ENCODE measurements at places on chromosomes 7 and 10.
A peak's percentile ranks its signal among the peaks of the same experiment; 100 is the strongest.

- DNase-seq: no peak
These were observed 3.1 kb upstream of the ABCC2 start for GRCh38 chr10:99779335-99779734.

DNA sequence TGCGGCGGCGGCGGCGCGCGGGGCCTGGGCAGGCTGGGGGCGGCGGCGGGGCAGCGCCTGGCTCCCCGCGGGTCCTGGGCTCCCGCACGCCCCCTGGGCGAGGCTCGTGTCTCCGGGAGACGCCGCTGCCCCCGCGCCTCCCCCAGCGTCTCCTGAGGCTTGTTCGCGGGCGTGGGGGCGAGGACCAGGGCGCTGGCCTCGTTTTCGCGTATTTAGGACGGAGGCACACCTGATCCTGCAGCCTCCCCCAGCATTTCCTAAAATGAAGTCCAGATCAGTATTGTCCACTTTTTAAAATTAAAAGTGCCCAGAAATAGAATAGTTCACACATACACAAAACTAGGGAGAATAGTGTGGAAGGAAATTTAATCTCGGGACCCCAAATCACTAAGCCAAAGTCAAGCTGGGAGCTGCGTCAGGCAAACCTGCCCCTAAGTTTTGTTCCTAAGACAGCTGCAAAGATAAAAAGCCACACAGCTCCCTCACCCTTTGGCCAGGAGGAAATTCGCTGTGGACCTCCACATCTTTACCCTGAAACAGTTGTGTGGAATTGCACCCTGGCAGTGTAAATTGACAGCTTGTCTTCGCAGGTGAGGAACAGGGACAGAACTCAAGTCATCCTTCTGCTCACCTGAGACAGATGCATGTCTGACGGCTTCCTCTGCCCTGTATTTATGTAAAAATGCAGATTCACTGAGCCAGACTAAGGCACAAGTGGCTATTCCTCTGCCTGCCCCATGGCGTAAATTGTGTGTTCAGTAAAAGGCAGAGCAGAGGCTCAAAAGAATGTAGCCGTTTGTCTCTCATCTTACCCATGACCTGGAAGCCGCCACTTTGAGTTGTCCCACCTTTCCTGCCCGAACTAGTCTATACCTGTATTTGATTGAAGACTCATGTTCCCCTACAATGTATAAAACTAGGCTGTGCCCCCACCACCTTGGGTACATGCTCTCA, 740 bp downstream of the GALNT11 start:
- DNase-seq: no peak

DNA sequence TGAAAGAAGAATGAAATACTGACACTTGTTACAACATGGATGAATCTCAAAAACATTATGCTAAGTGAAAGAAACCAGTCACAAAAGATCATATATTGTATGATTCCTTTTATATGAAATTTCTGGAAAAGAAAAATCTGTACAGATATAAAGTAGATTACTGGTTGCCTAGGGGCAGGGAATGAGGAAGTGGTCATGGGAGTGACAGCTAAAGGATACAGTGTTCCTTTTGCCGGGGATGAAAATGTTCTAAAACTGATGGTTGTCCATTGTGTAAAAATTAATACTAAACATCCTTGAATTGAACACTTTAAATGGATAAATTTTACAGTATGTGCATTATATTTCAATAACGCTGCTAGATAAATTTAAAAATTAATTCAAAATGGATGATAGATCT, 25.1 kb downstream of the ALOX5 start:
- no peak for DNase-seq

DNA sequence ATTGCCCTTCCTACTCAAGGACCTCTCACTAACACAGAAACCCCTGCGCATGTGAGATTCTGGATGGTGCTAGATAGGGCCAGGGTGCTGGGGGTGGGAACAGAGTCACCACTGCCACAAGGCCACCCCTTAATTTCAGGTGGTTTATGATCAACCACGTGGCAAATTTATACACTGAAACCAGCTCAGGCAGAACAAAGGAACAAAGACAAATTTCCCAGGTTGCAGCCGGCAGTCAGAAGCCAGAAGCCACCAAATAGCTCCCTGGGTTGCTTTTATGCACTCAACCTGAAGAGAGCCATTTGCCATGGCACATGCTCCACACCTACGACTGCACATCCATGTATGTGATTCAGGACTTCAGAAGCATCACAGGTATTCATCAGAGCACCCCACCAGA, 2.5 kb downstream of the VOPP1 start:
- peak; percentile 49 for DNase-seq

GRCh38 chr10:80829562-80829961, 291.9 kb downstream of the SH2D4B start:
- DNase-seq: no peak

DNA sequence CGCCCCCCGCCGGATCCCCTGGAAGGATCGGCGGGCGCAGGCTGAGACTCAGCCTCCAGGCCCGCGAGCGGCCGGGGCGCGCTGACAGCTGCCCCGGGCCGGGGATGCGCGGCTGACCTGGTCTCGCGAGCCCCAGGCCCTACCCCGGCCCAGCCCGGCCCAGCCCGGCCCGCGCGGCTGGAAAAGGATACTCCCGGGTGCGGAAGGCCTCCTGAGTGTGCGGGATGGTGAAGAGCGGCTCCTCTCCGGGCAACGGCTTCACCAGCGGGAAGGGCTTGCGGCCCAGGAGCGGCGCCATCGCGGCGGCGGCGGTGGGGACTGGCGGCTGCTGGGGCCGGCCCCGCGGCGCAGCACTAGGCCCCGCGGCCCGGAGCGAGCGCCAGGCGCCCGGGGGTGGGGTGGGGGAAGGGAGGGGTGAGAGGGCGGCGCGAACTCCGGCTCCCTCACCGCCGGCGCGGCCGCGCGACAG, 423 bp downstream of the BAZ1B start:
- DNase-seq: no peak

GRCh38 chr10:49690698-49691356, 11.4 kb downstream of the C10orf53 start:
- DNase-seq: no peak

GRCh38 chr7:149833495-149834130, 4.6 kb upstream of the ZNF862 start:
- no peak for DNase-seq

DNA sequence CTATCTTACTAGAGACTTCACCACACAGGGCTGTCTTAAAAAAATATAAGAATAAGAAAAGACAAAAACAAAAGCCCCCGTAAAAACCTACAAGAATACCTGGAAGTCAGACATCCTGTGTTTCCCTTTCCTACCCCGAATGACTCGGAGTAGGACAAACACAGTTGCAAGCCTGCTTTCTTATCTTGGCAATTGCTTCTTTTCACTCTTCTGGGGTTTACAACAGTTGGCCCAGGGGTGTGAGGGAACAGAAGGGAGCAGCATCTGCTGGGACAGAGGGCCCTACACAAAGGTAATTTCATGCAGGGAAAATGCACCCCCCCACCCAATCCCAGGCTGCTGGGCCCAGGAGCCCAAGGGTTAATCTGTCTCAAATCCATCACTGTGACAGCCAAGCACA, 220.6 kb downstream of the ARHGAP12 start:
- no peak for DNase-seq

DNA sequence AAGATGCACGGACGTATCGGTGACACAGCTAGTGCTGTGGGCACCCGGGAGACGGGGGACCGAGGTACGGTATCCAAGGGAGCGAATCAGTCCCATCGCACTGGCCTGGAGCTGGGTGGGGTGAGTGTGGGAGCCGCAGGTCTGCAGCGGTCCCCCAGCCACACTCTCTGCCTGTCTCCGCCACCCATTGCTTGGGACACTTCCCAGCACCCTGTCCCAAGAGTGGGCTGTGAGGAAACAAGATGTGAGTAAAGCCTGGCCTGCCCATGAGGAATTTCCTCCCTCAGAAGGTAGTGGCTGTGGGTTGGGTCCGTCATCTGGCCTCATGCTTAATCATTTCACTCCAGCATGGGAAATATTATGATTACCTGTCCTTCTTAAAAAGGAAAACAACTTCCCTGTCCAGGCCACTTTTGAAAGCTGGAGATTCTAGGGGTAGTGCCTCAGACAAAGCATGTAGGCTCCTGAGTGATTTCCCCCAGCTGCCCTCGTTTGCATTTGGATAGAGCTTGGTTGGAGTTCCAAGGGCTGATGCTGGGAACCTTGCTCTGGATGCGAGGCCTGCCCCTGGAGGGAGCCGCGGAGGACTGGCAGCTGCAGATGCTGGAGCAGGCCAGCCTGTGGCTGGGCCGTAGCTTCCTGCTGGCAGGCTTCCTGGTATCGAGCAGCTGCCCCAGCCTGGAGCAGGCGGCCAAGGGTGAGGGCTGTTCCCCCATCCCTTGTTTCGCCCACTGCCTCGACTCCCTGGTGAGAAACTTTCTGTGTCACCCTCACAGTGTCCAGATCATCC, 6.2 kb upstream of the ACTR3C start:
- no peak for DNase-seq

DNA sequence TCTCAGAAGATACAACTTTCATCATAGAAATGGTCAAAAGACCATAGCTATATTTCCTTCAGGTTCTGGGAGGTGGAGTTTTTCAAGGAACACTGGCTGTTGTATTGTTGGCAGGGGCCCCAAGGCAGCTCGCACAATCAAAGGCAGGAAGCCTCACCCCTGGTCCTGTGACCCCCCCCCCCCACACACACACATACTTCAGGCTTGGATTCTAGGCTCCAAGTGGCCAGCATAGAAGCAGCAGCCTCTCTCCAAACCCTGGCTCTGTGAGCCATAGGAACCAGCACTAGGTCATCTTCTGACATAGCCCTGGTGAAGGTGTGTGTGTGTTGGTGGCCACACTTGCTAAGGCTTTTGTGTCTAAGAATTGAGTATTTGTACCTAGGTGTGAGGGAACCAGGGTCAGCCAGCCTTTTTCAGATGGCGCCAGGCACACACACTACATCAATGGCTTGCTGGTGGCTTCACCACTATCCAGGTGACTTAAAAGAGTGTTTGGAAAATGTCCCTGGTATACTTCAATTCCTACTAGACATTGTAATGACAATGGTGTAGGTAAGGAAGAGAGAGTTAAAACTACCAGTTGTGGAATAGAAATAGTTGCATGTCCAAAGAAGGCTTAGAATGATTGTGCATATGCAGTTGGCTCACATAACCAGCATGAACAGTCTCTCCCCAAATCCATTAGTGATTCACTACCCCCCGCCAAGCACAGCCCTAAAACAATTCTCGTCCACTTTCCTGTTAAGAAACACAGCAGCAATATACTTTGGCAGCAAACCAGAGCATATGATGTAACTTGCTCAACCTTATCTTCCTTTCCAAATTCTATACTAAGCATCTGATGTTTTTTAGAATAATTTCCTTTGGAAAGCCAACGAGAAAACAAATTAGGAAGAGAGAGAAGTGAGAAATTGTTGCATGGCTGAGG, 91.3 kb downstream of the AVL9 start:
- DNase-seq: no peak

DNA sequence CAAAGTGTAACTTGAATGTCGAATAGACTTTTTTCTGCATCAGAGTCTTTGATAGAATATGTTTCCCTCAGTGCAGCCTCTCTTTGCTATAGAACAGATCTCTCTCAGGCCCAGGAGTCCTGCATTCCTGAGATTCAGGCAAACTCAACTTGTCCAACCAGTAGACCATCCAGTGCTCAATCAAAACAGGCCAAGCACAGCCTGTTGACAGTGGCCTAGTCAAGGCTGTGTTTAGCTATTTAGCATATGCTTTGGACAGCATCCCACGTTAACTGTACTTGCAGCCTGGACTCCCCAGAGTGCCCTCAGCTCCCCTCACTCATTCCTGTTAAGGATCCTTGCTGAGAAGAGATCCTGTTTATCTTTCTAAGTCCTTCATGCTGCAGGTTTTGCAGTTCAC, 16.3 kb downstream of the OR6V1 start:
- DNase-seq: no peak
